Esophagus muscularis mucosa (tissue), 4 donors: ENCODE measurements at places on chromosomes 3 and 15. TPM values are rescaled to one million over a fixed set of nuclear protein-coding genes. Genes with fewer than 3 reads are reported as not detected.

Gene TGM4
- not detected for total RNA-seq

Gene C3orf70
- 42.8 TPM for total RNA-seq

Gene CGNL1
- 9.6 TPM for total RNA-seq

GRCh38 chr15:75357976-75358673 is 10.3 kb downstream of the MAN2C1 start:
- DNase-seq = no peak
- H3K4me3 ChIP-seq = no peak overlapping the region
- no peaks in the 10 kb centered on the region for H3K27me3 ChIP-seq
- no peak overlapping the region for H3K27ac ChIP-seq
- H3K36me3 ChIP-seq = peaks cover 94% of the 10 kb centered on the region
- no peaks in the 10 kb centered on the region for H3K4me1 ChIP-seq

- H3K4me3 ChIP-seq = no peak overlapping the region
- H3K27me3 ChIP-seq = no peaks in the 10 kb centered on the region
- no peaks in the 10 kb centered on the region for H3K4me1 ChIP-seq
- no peak for DNase-seq
- H3K27ac ChIP-seq = no peak overlapping the region
- no peaks in the 10 kb centered on the region for H3K36me3 ChIP-seq
Measured at GRCh38 chr3:158165730-158166129, 55.8 kb downstream of the RSRC1 start.

GRCh38 chr15:69869881-69870505 is 227.7 kb downstream of the TLE3 start:
- H3K27me3 ChIP-seq = no peaks in the 10 kb centered on the region
- H3K27ac ChIP-seq = no peak overlapping the region
- no peak overlapping the region for H3K4me3 ChIP-seq
- no peaks in the 10 kb centered on the region for H3K36me3 ChIP-seq

DNA sequence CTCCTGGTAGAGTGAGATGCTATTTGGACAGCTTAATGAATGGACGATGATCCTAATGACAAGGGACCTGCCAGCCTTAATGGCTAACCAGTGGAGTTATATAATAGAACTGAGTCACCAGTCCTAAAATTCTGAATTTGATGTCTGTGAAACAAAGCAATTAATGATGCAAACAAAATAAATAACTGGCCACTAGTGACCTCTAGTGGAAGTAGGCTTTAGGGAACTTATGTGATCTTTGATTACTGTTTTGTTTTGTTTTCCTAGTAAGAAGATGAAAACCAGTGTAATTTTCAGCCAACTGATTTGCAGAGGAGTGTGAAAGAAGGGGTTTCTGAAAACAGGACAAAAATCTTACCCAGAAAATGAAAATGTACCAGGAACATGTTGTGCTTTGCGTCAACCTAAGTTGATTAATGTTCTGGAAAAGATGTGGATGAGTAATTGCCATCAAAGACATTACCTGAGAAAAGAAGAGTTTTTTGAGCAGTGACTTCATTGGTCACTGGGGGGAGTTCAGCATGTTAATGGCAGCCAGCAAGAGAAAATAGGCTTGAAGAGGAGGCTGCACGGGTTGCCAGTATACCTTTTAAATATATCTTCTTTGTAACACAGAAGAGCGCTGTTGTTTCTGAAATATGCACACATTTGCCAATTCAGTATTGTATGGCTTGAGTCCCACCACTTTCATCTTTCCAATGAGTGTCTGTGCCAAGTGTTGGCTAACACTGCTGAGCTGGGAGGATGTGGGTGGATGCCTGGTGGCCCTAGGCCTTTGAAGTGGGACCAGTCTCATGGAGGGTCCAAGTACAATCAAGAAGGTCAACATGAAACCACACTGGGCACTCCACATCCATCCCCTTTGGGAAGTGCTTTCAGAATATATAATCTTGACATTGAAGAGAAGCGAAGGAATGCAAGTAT is 9.3 kb downstream of the VEPH1 start:
- H3K4me3 ChIP-seq = no peak overlapping the region
- DNase-seq = no peak
- no peaks in the 10 kb centered on the region for H3K36me3 ChIP-seq
- no peaks in the 10 kb centered on the region for H3K27me3 ChIP-seq
- no peaks in the 10 kb centered on the region for H3K4me1 ChIP-seq

DNA sequence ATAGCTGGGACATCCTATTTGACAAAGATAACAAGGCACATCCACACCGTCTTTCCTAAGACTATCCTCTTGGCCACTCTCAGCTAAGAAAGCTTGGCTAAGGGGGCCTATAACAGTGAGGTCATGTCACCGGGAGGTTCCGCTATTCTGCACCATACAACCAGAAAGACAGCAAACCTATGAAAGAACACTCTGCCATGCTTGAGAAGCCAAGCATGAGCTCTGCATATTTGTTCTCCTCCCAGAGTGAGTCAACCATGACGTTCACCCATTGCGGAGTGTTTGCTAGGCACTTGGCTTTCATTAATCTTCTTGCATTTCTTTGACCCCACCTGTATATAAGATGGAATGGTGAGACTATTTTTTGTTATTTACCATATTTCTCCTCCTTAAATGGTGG is 141.2 kb downstream of the GMNC start:
- no peaks in the 10 kb centered on the region for H3K4me1 ChIP-seq
- no peak overlapping the region for H3K4me3 ChIP-seq
- DNase-seq = no peak
- H3K27me3 ChIP-seq = no peaks in the 10 kb centered on the region
- H3K36me3 ChIP-seq = no peaks in the 10 kb centered on the region
- no peak overlapping the region for H3K27ac ChIP-seq

DNA sequence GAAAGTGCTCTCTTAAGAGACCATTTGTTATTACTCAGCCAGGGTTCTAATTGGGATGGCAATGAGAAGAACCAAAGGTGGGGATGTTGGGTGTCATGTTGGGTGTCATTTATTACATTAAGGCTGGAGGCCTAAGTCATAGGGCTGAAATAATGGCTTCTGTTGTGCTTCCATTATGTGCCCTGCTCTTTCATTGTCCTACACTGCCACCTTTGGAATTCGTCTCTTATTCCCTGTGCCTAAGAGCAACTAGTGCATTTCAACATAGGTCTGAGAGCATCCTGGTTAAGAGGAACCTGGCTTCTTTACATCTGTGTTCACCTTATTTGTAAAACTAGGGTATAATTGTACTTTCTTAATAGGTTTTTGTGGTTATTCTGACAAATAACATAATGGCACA is 32.2 kb downstream of the RIOX2 start:
- H3K27me3 ChIP-seq = no peaks in the 10 kb centered on the region
- no peak for DNase-seq
- no peak overlapping the region for H3K27ac ChIP-seq
- H3K4me3 ChIP-seq = no peak overlapping the region

GRCh38 chr15:67190326-67190725 is 64.1 kb downstream of the AAGAB start:
- H3K4me3 ChIP-seq = no peak overlapping the region
- H3K4me1 ChIP-seq = peaks cover 87% of the 10 kb centered on the region
- no peak for DNase-seq
- H3K27ac ChIP-seq = peak overlapping the region; percentile 73
- peaks cover 7% of the 10 kb centered on the region for H3K36me3 ChIP-seq
- H3K27me3 ChIP-seq = no peaks in the 10 kb centered on the region

- H3K27ac ChIP-seq = no peak overlapping the region
- no peaks in the 10 kb centered on the region for H3K4me1 ChIP-seq
- H3K36me3 ChIP-seq = no peaks in the 10 kb centered on the region
- H3K4me3 ChIP-seq = no peak overlapping the region
- no peaks in the 10 kb centered on the region for H3K27me3 ChIP-seq
Measured at GRCh38 chr3:34155666-34156065, 357.2 kb downstream of the PDCD6IP start.

DNA sequence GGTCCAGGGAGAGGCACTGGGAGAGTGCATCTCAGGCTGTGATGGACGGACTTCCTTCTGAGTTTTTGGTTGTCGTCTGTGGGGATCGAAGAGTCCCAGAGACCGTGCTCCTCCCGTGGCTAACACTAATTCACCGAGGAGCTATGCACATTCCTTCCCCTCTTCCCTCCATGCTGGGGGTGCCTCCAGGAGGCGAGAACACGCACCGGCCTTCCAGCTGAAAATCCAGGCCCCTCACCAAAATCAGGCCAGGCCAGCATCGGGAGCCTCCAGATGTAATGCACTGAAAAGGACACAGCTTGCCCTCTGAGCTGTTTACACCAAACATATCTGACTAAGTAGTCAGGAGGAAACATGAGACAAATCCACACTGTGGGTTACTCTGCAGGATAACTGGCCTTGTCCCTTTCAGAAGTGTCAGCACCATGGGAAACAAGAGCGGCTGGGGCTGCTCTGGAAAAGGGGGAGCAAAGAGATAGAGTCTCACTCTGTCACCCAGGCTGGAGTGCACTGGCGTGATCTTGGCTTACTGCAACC is 5.5 kb downstream of the RNU5B-1 start:
- peaks cover 10% of the 10 kb centered on the region for H3K4me1 ChIP-seq
- no peak for DNase-seq
- no peaks in the 10 kb centered on the region for H3K27me3 ChIP-seq
- no peak overlapping the region for H3K4me3 ChIP-seq

DNA sequence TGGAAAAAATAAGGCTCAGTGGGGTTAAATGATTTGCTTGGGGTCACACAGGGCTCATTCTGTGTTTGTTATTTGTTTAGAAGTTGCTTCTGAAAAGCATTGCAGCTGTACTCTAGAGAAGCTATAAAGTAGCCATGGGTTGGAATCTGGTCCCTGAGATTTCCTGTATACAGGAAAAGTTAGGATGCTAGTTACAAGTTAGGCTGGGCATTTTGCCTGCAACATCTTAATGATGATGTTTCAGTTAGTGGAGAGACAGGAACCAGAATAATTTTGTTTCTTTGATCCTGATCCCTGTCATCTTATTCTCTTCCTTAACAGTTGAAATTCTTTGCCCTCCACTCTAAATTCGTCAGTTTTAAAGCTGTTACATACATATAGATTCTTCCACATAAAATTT is 445.3 kb downstream of the OTOL1 start:
- no peaks in the 10 kb centered on the region for H3K36me3 ChIP-seq
- H3K4me3 ChIP-seq = no peak overlapping the region
- H3K27me3 ChIP-seq = no peaks in the 10 kb centered on the region
- H3K4me1 ChIP-seq = peaks cover 18% of the 10 kb centered on the region
- no peak overlapping the region for H3K27ac ChIP-seq
- DNase-seq = no peak

GRCh38 chr3:39638301-39638700 is 170.8 kb downstream of the MOBP start:
- H3K36me3 ChIP-seq = no peaks in the 10 kb centered on the region
- H3K4me1 ChIP-seq = no peaks in the 10 kb centered on the region
- H3K27me3 ChIP-seq = no peaks in the 10 kb centered on the region
- H3K27ac ChIP-seq = no peak overlapping the region
- no peak overlapping the region for H3K4me3 ChIP-seq
- no peak for DNase-seq

DNA sequence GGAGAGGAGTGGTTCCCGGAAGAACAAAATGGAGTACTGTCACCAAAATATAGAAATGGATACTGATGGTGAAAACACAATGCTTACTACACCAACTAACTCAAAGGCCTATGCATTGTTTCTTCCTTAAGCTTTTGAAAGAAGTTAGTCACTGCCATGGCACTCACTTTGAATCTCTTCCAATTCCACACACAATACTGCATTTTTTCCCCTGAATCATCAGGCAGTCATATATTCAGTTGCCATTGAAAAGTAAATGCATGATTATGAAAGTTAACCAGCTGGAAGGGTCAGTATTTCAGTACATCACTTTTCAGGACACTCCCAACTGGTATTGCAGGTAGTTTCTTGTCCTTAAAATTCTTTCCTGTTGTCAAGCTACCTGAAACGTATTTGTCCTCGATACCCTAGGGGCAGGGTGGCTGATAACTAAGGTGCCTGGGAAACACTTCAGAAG is 9.0 kb upstream of the LRRFIP2 start:
- no peak for DNase-seq
- no peaks in the 10 kb centered on the region for H3K27me3 ChIP-seq
- H3K27ac ChIP-seq = peak overlapping the region; percentile 70
- H3K4me1 ChIP-seq = peaks cover 43% of the 10 kb centered on the region
- H3K36me3 ChIP-seq = no peaks in the 10 kb centered on the region

- no peak overlapping the region for H3K4me3 ChIP-seq
- DNase-seq = no peak
- no peaks in the 10 kb centered on the region for H3K27me3 ChIP-seq
- no peaks in the 10 kb centered on the region for H3K36me3 ChIP-seq
Measured at GRCh38 chr3:169402672-169403360, 260.7 kb downstream of the MECOM start.

GRCh38 chr3:60743631-60744164 is 507.6 kb downstream of the FHIT start:
- no peaks in the 10 kb centered on the region for H3K36me3 ChIP-seq
- no peak overlapping the region for H3K4me3 ChIP-seq
- H3K4me1 ChIP-seq = peaks cover 4% of the 10 kb centered on the region
- no peak overlapping the region for H3K27ac ChIP-seq
- H3K27me3 ChIP-seq = no peaks in the 10 kb centered on the region
- peak; percentile 66 for DNase-seq

DNA sequence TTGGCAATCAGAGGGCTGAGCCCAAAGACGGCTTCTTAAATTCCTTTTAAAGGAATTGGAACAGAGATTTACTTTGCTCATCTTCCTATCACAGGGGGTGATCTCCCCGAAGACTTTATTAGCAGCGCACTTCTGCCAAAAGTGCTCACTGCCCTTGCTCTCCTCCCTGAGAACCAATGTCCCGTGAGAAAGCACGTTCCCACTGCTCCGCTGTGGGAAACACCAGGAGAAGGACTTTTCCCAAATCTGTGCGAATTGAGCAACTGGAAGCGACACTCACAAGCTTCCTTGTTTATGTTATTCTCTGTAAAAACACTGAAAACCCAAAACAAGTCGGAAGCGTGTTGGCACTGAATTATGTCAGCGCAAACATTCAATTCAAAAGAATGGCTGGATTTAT is 670.8 kb upstream of the NR2F2 start:
- H3K27me3 ChIP-seq = no peaks in the 10 kb centered on the region
- DNase-seq = no peak
- H3K4me1 ChIP-seq = peaks cover 13% of the 10 kb centered on the region
- H3K4me3 ChIP-seq = no peak overlapping the region
- H3K27ac ChIP-seq = no peak overlapping the region
- no peaks in the 10 kb centered on the region for H3K36me3 ChIP-seq

DNA sequence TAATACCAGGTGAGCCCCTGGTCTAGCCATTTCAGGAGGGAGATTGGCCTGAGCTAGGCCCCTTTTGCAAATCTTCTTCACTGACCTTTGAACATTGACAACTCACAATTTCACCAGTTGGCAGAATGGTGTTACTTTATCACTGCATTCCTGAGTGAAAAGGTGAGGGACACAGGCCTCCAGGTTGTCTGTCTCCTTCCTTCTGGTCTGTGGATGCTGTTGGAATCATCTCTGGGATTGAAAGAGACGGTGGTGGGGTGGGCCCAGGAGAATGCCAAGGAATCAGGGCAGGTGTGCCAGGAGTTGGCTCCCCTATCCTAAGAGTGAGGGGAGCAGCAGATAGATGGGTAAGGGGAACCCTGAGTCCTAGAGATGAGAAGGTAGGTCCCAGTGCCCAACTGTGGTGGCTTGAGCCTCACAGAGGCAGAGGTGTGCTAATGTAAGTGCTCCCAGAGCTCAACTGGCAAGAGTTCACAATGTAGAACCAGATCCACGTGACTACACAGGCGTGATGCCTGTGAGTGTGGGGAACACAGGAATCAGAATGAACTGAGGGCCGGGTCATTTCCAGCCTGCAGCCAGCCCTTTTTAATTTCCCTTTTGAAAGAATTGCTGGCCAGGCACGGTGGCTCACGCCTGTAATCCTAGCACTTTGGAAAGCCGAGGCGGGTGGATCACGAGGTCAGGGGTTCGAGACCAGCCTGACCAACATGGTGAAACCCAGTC is 11.2 kb downstream of the C3orf62 start:
- no peak for DNase-seq
- peaks cover 29% of the 10 kb centered on the region for H3K4me1 ChIP-seq
- H3K36me3 ChIP-seq = peaks cover 13% of the 10 kb centered on the region
- no peaks in the 10 kb centered on the region for H3K27me3 ChIP-seq
